Stimulated activated CD8-positive, alpha-beta memory T cell treated with anti-CD3 and anti-CD28 coated beads, Interleukin-2, amount 100 ng/mL, for 48 hours (primary cell): ENCODE measurements at places on chromosomes 13 and 19.
A peak's percentile ranks its signal among the peaks of the same experiment; 100 is the strongest.

DNA sequence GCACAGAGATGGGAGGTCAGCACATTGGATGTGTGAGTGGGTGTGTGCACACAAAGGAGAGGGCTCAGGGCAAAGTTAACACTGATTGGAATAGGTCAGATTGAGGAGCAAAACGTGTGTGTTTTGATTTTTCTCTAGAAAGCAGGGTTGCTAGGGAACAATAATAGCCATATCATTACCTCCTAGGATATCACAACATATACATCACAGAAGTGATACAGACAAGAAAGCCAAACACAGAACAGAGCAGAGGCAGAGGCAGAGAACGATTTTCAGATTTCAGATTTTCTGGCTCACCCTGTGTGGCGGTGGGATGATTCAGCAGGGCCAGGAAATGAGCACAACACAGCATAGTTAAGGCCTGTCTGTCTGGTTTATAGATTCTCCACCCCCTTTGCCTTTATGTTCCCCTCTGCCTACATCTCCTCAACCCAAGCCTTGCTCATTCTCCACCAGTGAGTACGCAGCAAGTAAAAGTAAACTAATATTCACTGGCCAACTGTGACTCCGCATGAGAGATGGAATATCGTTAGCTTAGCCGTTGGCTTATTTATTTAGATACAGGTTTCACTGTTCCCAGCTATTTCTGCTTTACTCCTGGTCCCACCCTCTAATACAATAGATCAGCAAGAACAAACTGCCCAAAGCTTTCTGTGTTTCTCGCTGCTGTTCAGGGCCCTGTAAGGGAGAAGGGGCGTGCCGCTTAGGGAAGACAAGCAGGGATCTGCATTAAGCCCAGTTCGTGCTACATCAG lies 182.7 kb upstream of the TSC22D1 start:
- no peak for DNase-seq

GRCh38 chr13:34303346-34303745 lies 485.4 kb downstream of the RFC3 start:
- DNase-seq: no peak

- peak; percentile 77 for DNase-seq
Measured at GRCh38 chr19:48351341-48351752, 12.4 kb downstream of the TMEM143 start.

DNA sequence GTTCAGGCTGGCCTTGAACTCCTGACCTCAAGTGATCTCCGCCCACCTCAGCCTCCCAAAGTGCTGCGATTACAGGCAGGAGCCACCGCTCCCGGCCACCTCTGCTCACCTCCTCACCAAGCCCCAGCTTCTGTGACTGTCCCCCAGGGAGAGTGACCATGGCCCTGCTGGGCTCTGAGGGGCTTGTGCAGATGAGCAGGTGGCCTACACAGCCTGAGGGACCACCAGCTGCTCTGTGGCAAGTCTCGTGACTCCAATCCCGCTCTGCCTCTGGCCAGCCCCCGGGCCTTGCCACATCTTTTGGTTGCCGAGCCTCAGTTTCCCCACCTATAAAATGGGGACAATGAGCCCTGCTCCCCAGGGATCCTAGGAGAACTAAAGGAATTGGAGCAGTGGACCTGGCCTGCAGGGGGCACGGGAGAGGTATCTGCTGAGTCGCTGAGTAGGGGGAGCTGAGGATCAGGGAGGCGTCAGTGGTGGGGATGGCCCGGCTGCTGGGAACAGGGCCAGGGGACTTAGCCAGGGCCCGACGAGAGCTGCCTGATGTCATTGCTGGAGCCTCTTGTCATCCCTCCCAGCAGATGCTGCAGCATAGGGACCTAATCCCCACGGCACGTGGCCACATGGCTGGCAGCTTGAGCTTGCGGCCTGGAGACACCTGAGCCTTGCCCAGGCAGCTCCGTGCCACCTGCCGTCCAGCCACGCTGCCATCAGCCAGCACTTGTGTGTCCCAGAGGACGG lies 74.7 kb downstream of the GADD45B start:
- DNase-seq: no peak

- no peak for DNase-seq
Measured at GRCh38 chr19:38952395-38953165, 21.8 kb downstream of the MRPS12 start.

GRCh38 chr19:33684538-33685232 lies 62.9 kb downstream of the CHST8 start:
- DNase-seq: no peak

- DNase-seq: no peak
Measured at GRCh38 chr19:13888281-13888680, 11.3 kb downstream of the NANOS3 start.

DNA sequence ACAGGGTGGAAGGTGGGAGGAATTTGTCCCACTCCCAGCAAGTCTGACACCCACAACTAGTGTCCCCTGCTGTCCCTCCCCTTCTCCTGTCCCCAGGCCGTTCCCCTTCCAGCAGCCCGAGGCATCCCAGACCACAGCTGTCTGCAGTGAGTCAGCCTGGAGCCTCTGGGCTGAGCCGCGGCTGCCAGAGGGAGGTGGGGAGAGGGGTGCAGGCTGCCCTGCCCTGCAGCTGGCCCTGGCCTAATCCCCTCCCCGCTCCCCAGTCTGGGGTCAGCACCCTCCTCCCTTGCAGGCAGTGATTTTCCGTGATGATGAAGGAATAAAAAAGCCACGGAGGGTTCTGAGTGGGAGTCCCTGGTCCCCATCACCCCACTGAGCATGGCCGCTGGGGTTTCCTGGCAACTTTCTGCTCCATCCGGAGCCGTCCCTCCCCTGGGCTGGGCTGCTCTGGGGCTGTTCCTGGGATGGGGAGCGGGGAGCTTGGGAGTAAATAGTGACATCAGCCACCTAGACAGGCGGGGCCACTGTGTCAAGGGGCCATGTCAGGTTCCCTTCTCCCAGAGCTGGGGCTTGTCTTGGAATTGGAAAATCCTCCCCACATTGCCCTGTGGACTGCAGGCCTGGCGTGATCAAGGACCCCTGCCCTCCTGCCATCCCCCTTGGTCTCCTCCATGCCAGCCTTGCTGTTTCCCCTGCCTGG lies 16.8 kb downstream of the SPC24 start:
- no peak for DNase-seq

DNA sequence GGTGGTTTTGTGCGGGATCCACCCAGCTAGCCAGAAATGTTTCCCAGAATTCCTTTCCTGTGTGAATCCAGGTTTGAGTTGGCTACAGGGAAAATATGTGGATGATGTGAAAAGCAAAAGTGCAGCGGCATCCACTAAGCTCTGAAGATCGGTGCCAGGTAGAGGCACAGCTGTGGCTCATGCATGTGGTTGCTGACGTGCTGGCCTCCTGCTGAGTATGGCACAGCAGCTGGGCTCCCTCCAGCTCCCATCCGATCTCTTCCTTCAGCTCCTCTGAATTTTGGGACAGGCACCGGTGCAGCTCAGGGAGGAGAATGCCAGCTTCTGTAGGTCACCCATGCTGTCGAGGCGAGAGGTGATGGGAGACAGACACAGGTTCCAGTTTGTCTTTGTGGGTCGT lies 84.0 kb upstream of the GSX1 start:
- DNase-seq: no peak

DNA sequence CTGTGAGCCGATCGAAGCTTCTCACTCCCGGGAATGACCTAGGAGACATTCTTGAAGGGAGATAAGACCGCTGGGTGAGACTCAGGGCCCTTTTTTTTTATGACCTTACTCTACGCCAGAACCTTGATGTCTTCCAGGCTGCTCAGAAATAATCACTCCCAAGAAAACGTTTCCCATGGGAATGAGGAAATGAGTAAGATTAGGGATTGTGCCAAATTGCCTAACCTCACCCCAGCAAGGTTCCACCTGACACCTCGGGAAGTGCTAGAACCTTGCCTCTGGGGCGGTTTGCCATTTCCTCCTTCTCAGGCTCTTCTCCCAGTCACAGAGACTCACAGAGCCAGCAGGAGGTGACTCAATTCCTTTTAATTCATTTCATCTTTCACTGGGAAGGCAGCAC lies 2.3 kb downstream of the SLC46A3 start:
- DNase-seq: no peak

DNA sequence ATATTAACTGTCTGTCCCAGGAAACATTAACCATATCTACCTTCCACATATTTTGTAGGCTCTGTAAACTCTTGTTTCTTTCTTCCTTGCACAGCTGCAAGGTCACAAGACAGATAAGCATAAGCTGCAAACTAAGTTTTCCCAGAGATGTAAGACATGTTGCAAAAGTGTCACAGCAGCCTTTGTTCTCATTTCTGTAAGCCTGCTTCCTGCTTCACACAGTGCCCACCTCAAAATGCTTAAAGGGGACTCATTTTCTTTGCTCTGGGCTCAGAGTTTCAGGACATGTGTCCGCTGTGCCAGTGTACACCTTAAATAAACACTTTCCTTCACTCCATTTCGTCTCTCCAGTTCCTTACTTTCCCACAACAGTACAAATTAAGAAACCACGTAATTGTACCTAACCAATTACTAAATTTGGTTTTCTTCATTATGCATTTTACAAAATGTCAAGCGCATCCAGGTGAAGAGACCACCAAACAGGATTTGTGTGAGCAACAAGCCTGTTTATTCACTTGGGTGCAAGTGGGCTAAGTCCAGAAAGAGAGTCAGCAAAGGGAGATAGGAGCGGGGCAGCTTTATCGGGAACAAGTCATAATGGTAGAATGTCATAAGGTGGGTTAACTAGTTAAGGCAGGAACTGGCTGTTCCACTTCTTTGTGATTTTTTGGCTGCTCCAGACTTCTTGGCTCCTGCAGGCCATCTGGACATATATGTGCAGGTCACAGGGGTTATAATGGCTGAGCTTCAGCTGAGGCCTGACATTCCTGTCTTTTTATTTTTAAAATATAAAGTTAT lies 12.7 kb upstream of the ZNF431 start:
- no peak for DNase-seq

DNA sequence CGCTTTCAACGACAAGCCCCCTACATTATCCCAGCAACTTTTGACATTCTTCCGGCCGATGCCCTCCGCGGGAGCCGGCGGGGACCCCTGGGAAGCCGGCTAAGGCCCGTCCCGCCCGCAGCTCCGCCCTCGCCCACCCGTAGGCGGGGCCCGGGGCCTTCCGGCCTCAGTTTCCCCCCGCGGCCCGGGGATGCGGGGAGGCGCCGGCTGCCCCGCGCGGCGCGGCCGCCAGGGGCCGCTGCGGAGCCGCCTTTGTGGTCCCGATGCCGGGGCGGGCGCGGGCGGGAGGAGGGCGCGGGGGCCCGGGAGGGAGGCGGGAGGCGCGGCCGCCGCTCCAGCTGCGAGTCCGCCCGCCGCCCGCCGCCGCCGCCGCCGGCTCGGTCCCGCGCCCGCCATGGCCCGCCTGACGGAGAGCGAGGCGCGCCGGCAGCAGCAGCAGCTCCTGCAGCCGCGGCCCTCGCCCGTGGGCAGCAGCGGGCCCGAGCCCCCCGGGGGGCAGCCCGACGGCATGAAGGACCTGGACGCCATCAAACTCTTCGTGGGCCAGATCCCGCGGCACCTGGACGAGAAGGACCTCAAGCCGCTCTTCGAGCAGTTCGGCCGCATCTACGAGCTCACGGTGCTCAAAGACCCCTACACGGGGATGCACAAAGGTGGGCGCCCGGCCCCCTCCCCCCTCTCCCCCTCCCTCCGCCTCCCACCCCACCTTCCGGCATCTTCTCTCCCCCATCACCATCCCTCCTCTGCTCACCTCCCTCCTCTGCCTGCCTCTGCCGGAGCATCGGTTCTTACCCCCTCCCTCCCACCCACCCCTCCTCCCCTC lies at the start of gene CELF5:
TSS of gene CELF5 (plus strand) at position 316 of the 823 bp plus-strand sequence. CDS start at position 395, 79 bp downstream.
- DNase-seq: peak; percentile 32

DNA sequence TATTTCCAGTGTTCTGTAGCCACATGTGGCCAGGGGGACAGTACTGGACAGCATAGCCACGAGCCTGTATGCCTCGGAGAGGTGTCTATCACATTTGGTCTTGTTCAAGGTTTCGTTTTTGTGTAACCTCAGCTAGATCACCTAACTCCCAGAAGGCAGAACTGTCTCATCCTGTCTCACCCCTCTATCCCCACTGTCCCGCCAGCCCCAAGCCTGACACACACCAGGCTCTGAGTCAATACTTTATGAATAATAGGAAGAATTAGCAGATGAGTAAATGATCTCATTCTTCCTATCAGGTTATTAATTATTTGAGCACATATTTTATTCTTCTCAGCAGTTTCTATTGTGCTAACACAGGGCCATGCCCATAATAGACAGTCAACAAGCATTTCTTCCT lies 132.2 kb downstream of the NUFIP1 start:
- DNase-seq: no peak

DNA sequence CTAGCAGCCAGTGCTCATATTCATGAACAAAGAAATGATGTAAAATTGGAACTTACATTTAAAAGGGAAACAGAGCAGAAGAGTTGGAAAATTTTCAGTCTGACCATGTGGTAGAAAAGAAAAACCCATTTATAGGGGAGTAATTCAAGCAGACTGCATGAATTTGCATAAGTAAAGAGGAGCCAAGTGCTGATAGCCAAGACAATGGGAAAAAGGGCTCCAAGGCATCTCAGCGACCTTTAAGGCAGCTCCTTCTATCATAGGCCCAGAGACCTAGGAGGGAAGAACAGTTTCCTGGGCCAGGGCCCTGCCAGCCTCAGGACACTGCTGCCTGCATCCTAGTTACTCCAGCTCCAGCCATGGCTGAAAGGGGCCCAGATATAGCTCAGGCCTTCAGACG lies 7.5 kb downstream of the DNAJC3 start:
- no peak for DNase-seq

DNA sequence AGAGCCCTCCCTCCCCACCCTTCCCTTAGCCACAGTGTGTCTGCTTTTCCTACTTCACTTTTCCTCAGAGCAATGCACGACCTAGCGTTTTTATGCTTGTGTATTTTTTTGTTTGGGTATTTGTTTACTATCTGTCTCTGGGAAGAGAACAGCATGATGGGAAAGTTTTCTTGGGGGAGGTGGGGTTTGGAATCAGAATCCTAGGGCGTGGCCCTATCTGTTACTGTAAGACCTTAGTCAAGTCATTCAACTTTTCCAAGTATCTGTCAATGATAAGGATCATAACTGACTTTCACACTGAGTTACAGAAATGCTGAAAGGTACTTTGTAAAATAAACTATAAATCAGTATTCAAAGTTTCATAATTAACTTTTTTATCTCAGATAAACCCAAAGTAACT lies 146.3 kb upstream of the WASF3 start:
- DNase-seq: no peak

GRCh38 chr13:87355451-87355850 lies 315.7 kb upstream of the SLITRK5 start:
- no peak for DNase-seq

DNA sequence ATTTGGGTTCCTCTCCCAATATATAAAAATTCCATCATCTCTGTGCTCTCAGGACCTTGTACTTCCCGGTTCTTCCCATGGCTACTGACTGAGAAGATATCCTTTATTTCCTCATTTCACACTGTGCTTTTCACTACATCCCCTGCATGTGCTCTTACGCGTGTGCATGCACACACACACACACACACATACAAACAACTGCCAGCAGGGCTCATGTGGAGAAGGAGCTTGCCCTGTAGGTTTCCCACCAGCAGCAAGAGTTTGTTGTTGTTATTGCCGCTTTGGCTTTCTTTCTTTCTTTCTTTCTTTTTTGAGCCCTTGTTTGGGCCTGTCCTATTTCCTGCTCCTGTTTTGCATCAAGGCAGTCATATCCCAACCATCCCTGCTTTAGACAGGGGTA lies 43.6 kb downstream of the TEX26 start:
- DNase-seq: no peak

GRCh38 chr13:80030491-80030890 lies 310.4 kb downstream of the SPRY2 start:
- no peak for DNase-seq

GRCh38 chr13:77143431-77143830 lies 116.5 kb upstream of the FBXL3 start:
- no peak for DNase-seq
